ENCODE measurements at places on chromosomes 2 and 18. TPM values are rescaled to one million over a fixed set of nuclear protein-coding genes. Genes with fewer than 3 reads are reported as not detected.

ATP6V1B1 gene
- polyA plus RNA-seq = 58.5 TPM

C2orf81 gene
- polyA plus RNA-seq = 5.5 TPM

RAB12 gene
- polyA plus RNA-seq = 65.1 TPM

GATA6 gene
- polyA plus RNA-seq = 7.3 TPM

CPSF3 gene
- polyA plus RNA-seq = 66.3 TPM

TGFA gene
- 19.4 TPM for polyA plus RNA-seq

ZNF521 gene
- 42.2 TPM for polyA plus RNA-seq

ABCB11 gene
- 0.10 TPM for polyA plus RNA-seq

EFHD1 gene
- polyA plus RNA-seq = 55.4 TPM

FAM98A gene
- 58.5 TPM for polyA plus RNA-seq

RBFA gene
- 45.0 TPM for polyA plus RNA-seq

GEN1 gene
- polyA plus RNA-seq = 25.4 TPM

- no peak for DNase-seq
These were observed 573.7 kb downstream of the ARHGAP15 start for GRCh38 chr2:143702931-143703330.

DNA sequence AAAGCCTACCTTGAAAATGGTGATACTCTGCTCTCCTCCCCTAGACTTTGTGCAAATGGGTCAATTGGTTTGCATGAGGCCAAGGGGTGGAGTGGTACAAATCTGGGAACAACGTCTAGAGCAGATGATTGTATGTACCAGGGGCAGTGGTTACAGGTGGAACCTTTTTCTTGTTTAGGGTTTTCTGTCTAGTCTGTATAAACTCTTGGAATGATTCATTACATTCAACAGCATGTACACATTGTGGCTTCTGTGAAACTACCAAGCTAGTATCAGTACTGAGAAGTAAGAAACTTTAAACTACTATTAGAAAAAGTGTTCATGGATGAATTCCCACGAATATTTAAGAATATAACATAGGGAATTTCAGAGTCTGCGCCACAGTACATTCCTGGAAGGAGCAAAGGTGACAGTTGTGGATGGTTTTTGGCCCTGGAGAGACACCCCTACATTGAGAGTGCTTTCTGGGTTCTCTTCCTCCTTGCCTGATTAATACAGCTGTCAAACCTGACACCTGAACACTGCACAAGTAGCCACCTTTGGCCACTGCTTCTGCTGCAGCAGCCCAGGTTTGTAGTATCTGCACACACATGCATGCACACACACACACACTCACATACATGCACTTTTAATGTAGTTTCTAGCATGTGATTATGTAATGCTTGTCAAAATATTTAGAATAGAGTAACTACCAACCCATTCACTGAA, 30.0 kb downstream of the CFAP221 start:
- DNase-seq = no peak

DNA sequence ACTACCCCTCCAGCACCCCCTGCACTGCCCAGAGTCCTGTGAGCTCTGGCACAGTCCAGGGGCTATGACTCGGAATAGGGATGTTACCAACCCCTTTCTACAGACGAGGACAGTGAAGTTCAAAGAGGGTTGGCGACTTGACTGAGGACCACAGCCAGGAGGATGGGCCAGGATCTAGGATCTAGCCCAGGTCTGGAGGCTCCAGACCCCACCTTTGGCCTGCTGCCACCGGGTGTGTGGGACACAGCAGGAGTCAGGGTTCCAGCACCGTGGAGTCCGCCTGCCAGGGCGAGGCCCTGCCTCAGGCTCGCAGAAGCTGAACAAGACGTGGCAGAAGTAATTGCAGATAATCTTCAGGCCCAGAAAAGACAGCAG, 37.9 kb upstream of the GPC1 start:
- no peak for DNase-seq

DNA sequence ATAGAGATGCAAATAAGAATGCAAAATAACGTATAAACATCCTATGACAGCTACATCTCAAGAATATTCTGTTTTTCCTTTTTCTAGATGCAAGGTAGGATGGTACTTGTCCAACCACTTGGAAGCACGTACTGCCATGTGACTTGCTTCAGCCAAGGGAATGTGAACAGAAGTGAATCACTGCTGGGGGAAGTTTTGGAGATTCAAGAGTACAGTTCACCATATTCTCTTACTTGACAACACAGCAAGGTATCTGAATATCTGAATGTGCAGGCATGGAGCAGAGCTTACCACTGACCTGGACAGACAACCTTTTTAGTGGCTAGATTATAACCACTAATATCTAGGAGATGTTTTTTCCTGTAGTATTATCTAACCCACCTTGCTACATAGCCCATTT, 53.0 kb downstream of the TRIP12 start:
- DNase-seq = no peak

- DNase-seq = peak; percentile 3
These were observed 232.8 kb downstream of the GRB14 start for GRCh38 chr2:164388511-164388910.

- no peak for DNase-seq
These were observed 13.9 kb downstream of the LRP2 start for GRCh38 chr2:169348321-169349024.

GRCh38 chr2:15634846-15635490, 43.3 kb downstream of the DDX1 start:
- DNase-seq = no peak

GRCh38 chr18:44870631-44871502, 190.2 kb downstream of the SETBP1 start:
- no peak for DNase-seq

DNA sequence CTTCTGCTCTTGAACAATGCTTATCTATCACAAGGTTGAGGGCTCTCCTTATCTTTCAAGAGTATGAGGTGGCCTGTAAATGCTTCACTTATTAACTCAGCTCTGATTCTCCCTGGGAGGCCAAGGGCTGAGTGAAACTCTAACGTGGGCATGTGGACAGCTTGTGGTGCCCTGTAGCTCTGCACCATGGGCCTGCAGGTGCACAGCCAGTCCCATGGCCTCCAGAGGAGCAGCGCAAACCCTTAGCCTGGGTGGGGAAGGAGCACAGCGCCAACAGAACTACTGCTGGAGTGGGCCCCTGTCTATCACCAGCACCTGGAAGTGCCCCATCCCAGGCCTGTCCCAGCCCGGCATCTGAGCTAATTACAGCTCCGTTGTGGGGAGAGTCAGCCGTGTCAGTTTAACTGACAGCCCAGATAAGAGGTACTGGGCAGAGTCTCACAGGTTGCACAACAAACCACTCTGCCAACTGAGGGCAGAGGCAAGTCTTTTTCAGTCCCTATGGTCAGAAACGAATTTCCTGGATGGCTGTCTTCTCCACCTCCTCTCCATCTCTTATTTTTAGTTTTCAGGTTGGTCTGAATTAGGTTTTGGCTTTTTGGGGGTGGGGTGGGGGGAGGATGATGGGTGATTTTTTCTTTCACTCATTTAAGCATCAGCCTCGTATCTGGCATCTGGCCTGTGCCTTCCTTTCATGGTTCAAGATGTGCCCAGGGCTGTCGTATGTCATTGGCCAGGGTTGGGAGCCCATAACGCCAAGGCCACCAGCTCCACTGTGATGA, 219.5 kb downstream of the BCL2 start:
- no peak for DNase-seq

GRCh38 chr2:119691189-119691588, 12.2 kb downstream of the TMEM177 start:
- DNase-seq = no peak

DNA sequence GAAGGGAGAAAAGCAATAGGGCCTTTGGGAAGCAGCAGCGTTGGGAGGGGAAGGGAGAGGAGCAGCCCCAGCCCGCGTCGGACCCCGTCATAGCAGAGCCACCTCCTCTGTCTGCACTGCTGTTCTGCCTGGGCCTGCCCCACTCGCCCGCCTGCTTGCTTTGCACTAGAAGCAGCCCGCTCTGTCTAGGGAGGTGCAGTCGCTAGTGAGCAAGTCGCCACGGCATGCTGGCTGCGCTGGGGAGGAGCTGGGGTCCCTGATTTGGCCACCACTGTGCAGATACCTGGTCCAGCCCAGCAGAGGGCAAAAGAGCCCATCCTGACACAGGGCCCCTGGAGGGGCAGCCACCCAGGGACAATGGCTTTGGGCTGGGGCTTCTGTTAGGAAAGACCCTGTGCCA, 8.0 kb upstream of the TMEM214 start:
- DNase-seq = no peak

DNA sequence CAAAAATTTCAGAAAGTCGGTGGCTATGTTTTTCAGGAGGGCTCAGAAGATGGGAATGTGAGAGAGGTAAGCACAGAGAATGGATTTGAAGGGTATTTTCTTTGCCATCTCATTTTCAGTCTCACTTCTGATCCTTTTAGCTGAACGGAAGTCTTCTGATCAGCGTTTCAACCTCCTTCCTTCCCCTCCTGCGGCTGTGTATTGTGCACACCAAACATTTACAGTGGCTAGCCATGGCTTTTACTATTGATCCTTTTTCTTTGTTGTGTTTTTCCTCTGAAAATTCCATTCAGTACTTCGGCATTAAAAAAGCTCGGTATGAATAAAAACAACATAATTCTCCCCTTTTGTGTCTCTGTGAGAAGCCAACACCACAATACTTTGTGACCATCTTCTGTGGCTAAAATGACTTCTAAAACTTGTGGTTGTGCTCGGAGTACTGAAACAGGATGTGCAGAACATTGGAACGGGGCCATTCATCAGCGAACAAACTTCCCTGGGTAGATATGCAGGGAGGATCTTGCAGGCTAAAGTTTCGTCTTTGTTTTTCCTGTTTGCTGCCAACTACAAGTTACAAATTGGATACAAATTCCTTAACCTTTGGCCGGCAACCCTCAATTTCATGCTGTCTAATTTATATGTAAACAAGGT, 260.8 kb upstream of the FAM98A start:
- DNase-seq = peak; percentile 5

GRCh38 chr18:21826196-21826595, 85.6 kb downstream of the MIB1 start:
- DNase-seq = no peak

GRCh38 chr18:25111377-25112288, 240.3 kb downstream of the ZNF521 start:
- DNase-seq = no peak

- DNase-seq = no peak
These were observed 54.3 kb downstream of the VSNL1 start for GRCh38 chr2:17594533-17595401.

DNA sequence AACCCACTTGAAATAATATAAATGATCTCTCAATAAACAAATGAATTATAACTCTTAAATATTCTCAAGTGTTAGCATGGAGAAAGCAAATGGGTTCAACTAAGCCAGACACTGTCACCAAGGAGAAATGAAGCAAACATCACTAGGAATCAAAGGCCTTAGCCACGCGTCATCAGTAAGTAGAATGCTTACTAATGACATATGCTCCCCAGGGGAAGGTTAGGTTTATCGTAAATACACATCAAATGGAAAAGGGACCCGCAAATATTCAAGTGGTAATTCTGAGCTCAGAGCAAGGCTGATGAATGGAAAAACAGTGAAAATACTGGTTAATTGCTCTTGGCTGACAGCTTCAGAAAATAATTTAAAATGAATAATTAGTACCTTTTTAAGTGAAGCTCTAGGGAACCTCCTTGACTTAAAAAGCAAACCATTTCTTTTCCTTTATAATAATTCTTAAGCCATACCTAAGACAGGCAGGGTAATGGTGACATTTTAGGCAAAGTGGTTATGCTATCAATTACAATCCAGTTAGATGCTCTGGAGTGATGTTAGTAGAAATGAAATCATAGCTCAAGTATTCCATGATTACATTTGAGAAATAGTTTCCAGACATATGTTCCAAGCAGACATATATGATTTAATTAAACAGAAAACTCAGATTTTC, 101.5 kb downstream of the ALPK2 start:
- no peak for DNase-seq

- no peak for DNase-seq
These were observed 248.9 kb upstream of the CWC22 start for GRCh38 chr2:180255981-180256380.

- DNase-seq = no peak
These were observed 7.5 kb upstream of the SCLY start for GRCh38 chr2:238053191-238053776.

GRCh38 chr18:49561289-49562193, at the start of gene LIPG:
Gene LIPG (plus strand): TSS chr18:49562057. CDS start chr18:49562309, 252 bp downstream.
- DNase-seq = peak; percentile 89

GRCh38 chr2:240359695-240360094, 75.8 kb upstream of the GPC1 start:
- DNase-seq = no peak

DNA sequence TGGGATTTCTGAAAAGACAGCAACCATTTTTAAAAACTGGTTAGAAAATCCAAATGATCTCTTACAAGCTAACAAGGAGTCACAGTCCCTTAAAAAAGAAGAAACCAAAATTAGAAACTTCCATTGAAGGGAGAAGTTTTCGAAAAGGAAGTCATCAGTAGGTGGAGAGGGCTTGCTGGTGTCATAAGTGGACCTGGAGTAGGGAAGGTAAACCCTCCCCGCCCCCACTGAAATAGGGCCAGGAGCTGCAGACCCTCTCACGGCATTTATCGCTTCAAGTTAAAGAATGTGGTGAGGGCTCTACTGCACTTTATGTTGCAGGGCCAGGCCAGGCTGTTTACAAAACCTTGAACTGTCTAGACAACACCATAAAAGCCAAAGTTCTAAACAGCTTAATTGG, 2.9 kb downstream of the HOXD11 start:
- no peak for DNase-seq

All from left kidney (tissue), 8 donors.